NCI-H446 (cell line): ENCODE measurements at places on chromosomes 6 and 20.

GRCh38 chr20:63217706-63218105 is 1.8 kb upstream of the YTHDF1 start:
- no peak for DNase-seq

DNA sequence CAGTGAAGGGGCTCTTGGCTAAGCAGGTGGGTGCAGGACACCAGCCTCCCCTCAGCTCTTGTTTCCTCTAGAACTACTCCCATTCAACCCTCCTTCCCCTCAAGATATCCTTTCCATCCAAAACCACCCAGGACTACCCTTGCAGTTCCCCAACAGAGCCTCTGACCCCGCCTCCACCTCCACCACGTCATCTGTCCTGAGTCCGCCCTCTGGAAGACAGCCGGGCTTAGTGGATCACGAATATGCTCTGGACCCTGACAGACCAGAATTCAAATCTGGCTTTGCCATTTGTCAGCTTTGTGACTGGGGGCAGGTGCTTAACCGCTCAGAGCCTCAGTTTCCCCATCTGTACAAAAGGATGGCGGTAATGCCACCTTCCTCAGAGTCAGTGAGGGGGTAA is 31.4 kb downstream of the TFEB start:
- no peak for DNase-seq

DNA sequence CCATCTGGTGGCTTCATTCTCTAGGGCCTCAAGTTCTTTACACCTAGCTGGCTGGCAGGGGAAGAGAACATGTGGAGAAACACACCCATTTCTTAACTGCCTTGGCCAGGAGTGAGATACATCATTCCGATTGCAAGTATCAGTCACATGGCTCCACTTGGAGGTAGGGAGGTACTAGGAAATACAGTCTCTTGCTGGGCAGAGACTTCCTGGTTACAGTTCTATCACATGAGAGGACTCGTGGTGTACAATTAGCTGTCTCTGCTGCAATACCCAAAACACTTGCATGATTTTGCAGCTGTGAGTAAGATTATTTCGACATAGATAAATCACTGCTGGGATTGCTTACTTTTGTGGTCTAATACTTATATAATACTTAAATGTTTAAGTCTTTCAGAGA is 51.1 kb downstream of the GTF2H5 start:
- DNase-seq = no peak

DNA sequence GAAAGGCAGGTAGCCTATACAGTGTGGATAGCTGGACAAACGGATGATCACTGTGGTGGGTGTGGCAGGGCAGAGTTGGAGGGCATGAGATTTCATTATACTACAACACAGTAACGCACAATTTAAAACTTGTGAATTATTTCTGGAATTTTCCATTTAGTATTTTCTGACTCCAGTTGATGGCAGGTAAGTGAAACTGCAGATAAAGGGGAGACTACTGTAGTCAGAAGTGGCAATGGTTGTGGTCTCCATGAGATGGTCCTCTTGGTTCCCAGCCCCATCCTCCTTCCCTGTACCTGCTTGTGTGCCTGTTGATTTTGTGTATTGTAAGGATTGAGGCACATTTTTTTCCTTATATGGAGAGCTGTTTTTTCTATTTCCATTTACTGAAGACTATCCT is 22.5 kb upstream of the SCAF8 start:
- DNase-seq = no peak

DNA sequence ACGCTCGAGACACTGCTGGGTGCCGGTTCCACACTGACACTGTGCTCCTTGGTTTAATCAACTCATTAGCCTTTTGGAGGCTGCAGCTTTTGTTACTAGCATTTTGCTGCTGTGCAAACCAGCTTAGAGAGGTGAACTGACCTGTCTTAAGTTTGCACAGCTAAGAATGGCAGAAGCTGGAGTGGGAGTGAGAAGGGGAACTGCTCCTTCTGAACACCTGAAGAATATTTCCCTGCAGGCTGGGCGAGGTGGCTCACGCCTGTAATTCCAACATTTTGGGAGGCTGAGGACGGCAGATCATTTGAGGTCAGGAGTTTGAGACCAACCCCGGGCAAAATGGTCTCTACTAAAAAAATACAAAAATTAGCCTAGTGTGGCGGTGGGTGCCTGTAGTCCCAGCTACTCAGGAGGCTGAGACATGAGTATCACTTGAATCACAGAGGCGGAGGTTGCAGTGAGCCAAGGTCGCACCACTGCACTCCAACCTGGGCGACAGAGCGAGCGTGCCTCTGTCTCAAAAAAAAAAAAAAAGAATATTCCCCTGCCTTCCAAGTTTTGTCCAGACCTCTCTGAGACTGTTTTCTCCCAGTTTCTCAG is 5.0 kb downstream of the CEBPB start:
- no peak for DNase-seq

DNA sequence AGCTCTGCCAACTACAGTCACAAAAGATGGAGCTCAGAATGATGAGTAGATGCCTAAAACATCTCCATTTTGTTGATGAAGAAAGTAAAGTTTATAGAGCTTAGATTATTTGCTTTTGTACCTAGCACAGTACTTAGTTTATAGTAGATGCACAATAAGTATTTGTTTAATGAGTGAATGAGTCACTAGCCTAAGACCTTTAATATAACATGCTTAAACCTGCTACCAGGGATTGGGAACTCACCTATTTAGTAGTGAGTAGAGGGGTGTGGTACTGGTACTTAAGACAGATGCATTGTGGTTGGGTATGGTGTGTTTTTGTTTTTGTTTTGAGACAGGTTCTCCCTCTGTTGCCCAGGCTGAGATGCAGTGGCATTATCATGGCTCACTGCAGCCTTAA is 35.8 kb downstream of the TRIM38 start:
- DNase-seq = no peak
